Amniotic epithelial cell (primary cell): ENCODE measurements at places on chromosomes 6 and 20.

DNA sequence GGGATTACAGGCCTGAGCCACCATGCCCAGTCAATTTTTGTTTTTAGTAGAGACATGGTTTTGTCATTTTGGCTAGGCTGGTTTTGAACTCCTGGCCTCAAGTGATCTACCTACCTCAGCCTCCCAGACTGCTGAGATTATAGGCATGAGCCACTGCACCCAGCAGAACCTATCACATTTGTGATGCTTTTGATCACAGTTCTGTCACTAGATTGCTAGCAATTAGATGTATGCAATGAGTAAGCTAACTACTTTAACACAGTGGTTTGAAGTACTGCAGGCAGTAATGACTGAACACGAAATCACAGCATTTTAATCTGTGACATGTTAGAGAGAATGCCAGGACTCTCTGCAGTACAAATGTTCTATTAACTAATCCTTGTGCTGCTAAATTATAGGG lies 19.6 kb upstream of the SAMHD1 start:
- no peak for DNase-seq

GRCh38 chr6:120994573-120994967 lies 339.7 kb downstream of the TBC1D32 start:
- DNase-seq = no peak

- peak; percentile 38 for DNase-seq
Observed at GRCh38 chr20:58130156-58130555, 98.3 kb downstream of the ANKRD60 start.

GRCh38 chr6:2952557-2953095 lies 18.7 kb downstream of the SERPINB6 start:
- peak; percentile 89 for DNase-seq

DNA sequence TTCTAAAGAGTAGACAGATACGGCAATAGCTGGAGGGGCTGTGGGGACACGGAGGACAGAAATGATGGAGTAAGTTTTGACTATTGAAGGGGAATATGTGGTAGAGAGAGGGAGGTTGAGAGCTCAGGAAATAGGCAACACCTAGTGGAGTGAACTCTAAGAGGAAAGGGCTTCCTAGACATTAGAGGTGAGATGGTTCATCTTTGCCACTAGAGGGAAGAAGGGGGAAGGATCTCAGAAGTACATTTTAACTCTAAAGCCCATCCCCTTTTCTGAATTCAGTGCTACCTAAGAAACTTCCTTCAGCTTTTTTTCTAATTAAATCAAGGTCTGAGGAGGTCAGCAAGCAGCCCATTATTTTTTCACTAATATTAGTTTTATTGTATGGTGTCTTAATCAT lies 689.4 kb upstream of the MAP3K7 start:
- peak; percentile 1 for DNase-seq

GRCh38 chr20:58310291-58310782 lies 822 bp downstream of the RAB22A start:
- DNase-seq = no peak

- no peak for DNase-seq
Observed at GRCh38 chr6:73954881-73955280, 258.9 kb downstream of the CD109 start.

GRCh38 chr6:21947731-21948386 lies 349.0 kb downstream of the PRL start:
- DNase-seq = peak; percentile 17

DNA sequence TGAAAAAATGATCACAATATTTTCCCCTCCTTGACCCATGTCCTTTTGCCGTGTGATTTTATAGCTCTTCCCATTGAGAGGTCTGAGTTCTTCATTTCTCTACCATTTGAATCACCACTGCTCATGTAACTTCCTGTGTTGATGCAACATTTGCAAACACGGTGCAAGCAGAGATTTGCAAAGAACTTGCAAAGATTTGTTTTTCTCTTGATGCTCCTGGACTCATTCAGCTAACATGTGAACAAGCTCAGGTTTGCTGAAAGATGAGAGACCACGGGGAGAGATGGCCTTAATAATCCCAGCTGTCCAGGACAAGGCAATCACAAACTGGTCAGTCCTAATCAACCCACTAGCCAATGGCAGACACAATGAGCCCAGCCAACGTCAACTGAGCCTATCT lies 8.6 kb downstream of the VNN2 start:
- peak; percentile 55 for DNase-seq

DNA sequence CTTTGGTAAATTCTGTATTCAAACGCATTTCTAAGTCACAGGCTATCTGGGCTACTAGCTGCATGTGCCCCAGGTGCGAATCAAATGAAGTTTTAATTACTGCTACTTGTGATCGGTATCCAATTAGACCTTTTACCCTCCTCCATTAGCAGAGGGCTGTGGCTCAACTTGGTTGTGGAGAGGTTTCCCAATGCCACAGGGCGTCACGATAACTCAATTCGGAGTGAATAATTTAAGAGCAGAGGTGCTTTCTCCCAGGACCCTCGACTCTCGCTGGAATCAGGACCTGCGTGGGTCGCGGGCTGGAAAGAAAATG lies 640 bp downstream of the SAYSD1 start:
- DNase-seq = no peak

GRCh38 chr20:64242003-64242796 lies 13.3 kb upstream of the PCMTD2 start:
- no peak for DNase-seq

DNA sequence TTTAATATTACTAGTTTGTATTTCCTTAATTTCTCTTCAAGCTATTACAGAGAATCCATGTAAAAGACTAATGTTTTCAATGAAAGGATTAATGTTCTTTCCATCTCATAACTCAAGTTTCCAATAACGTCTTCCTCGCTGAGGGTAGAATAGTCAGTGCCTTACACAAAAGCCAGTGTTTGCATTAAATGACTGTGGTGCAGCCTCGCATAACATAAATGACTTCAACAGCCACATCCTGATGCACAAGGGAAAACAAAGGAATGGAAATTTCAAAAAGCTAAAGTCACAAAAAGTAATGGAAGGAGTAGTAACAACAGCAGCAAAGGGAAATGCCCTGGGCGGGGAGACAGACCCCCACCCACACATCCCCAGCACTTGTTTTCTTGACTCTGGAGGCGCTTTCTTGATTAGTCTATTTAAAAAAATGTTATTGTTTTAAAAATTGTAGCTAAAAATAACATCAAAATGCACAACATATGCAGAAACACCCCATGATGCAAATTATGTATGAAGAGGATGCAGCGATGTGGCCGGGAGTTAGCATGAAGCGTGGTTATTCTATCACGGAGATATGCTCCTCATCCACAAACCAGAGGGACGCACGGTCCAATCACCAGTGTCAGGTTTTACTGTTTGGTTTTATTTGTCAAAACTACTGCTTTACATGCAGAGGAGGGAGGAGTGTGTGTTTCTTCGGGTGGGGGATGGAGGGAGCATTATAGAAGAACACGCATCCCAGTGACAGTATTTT lies 228.6 kb downstream of the GMPR start:
- DNase-seq = no peak

GRCh38 chr6:106667022-106667402 lies 37.6 kb downstream of the QRSL1 start:
- DNase-seq = no peak

DNA sequence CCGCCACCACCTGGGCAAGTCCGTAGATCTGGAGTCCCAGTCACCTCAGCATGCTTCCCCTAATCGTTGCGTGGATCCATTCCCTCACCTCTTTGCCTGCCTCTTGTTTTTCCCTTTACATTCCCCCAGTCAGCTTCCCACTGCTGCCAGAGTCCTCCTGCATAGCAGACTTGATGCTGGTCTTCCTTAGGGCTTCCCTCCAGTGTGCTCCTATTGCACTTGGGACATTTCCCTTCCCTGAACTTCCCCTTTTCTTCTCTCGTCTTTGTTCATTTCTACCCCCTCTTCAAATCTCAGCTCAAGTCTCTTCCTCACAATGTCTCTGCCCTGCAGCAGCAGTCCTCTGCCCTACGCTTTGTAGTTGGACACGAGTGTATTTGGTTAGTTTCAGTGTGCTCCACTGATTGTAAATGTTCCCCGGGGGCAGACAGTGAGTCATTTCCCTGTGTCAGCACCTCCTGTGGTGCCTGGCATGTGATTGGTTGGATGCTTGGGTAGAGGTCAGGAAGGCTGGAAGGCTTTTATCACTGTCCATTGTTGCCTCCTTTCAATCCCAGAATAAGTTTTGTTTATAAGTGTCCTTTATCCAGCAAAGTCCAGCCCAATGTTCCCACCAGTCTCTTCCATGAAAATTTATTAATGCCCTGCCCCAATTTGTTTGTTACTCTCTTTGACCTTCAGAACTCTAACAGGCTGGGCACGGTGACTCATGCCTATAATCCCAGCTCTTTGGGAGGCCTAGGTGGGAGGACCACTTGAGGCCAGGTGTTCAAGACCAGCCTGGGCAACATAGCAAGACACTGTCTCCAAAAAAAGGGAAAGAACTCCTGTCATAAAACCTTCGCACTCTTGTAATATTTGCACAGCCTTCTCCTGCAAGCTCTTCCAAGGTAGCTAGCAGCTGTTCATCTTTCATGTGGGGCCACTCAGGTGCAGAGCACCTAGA lies 38.3 kb downstream of the FAM120B start:
- peak; percentile 78 for DNase-seq

DNA sequence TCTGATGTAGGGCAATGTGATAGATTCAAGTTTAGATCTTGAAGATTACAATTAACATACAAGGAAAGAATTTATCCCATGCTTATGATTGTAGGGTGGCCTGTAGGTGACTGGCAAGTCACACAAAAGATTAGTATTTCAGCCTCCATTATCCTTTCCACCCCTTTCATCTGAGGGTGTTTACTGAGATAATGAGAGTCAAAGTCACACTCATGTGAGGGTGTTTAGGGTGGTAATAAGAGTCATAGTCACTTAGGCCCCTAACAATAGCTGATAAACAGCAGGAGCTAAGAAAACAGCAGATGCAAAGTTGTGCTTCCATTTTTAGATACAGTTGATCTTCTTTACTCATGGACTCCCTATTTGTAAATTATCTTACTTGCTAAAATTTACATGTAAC lies 11.4 kb downstream of the FAM184A start:
- DNase-seq = no peak

GRCh38 chr6:170106906-170107525 lies 183.9 kb downstream of the DLL1 start:
- no peak for DNase-seq

GRCh38 chr6:42966571-42966970 lies 6.0 kb downstream of the GNMT start:
- no peak for DNase-seq

DNA sequence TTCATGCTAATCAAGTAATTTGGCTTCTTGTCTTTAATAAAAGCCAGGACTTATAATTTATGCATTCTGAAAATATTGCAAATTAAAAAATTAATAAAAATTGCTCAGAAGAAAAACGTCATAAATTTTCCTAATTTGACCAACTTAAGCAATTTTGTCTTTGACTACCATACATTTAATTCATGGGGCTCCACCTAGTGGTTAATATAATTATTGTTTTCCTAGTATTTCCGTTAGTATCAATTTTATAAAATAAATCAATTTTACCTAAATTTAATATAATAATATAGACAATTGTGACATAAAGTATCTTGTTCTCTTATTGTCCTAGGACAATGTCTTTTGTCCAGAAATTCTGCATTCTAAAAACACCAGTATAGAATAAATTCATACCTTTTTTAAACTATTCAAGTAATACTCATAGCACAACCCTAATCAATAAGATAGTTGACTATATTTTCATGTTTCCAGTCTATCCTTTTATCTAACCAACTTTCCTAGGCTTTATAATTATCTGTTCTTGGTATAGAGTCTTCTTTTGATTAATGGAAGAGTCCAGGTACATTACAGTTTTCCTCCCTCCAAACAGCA lies 319.9 kb downstream of the TRDN start:
- peak; percentile 7 for DNase-seq

DNA sequence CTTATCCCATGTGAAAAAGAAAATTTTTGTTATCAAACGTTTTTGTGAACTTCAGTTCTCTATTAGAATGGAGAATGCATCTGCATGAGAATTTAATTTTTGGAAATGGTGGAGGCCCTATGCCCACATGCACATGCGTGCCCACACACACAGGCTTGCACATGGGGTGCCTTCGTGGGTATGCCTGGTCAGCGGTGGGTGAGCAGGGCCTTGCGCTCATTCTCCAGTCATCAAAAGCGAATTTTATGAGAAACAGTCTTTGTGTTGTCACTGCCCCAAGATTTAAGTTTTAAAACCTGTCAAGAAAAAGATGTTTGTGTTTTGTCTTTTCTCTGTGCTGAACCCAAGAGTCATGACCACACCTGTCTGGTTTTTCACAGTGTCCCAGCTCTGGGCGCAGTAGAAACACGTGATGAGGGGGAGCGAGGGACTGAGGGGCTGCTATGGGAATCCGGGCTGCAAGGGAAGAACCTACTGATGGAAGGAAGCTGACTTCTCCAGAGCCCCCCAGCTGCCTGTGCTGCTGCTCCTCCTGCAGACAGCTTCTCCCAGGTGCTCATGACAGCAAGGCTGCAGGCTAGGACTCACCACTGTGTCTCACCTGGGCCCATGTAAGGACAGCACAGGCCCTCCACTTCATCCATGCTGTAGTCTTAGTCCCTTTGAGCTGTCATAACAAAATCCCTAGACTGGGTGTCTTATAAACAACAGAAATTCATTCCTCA lies 153.6 kb downstream of the SYCP2 start:
- no peak for DNase-seq

DNA sequence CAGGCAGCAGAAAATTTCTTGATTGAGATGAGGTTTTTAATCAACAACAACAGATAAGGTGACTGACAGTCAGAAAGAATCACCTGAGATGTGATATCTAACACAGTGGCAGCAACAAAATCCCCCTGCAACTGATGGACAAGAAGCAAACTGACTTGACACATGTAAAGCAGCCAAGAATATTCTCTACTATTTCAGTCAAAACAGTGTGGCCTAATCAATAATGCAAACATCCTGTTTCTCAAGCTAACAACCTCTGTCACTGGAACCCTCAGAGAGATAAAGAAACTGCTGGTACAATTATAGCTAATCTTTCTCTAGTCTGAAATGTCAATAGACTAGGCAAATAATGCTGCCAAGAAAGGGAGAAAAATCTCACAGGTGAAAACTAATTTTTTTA lies 4.6 kb upstream of the CGA start:
- no peak for DNase-seq

DNA sequence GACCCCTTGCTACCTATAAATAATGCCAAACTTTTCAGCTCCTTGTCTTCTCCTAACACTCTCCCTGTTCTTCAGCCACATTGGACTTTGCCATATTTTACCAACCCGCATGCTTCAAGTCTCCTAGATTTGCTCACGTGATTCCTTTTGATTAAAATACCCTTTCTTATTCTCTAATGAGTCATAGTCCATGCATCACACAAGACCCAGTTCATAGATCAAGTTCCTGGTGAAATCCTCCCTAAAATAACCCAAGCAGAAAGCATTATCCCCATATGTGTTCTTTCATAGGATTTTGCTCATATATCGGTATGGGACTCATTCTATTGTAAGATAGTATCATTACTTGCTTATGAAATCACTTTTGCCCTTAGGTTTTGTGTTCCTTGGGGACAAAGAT lies 108.9 kb upstream of the STXBP5 start:
- no peak for DNase-seq

- DNase-seq = no peak
Observed at GRCh38 chr20:25165128-25165527, 30.4 kb upstream of the ENTPD6 start.
